ENCODE measurements at places on chromosomes 3 and 15.

GRCh38 chr3:177294221-177294620 lies 96.9 kb upstream of the TBL1XR1 start:
- peak; percentile 65 for DNase-seq

DNA sequence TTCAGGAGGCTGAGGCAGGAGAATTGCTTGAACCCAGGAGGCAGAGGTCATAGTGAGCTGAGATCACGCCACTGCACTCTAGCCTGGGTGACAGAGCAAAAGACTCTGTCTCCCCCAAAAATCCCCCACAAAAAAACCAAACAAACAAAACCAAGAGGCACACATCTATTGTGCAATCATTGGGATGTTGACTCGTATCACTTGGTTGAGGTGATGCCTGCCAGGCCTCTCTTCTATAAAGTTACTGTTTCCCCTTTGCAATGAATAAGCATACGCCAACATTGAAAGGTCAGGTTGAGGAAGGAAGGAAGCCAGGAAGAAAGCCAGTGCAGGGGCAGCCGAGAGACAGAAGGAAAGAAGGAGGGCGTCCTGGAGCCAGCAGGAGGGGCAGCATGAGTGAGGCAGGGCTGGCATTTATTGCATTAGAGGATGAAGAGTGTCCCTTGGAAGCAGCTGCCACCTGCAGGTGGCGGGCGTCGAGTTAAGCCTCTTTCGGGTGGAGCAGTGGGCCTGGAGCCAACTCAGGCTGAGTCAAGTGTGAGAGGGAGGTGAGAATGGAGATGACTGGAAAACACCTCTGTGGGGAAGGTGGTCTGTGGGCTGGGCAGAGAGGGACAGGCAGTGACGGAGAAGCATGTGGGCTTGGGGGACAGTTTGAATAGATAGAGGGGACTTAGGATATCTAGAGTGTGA lies 8.3 kb upstream of the CSPG4 start:
- peak; percentile 15 for DNase-seq

- no peak for DNase-seq
Observed at GRCh38 chr15:38308797-38309196, 56.2 kb downstream of the SPRED1 start.

GRCh38 chr15:82832601-82833361 lies 23.4 kb downstream of the WHAMM start:
- DNase-seq: peak; percentile 86

Measured in choroid plexus epithelial cell (primary cell).